NCI-H1930 (cell line): ENCODE measurements at places on chromosomes 12 and 14.

DNA sequence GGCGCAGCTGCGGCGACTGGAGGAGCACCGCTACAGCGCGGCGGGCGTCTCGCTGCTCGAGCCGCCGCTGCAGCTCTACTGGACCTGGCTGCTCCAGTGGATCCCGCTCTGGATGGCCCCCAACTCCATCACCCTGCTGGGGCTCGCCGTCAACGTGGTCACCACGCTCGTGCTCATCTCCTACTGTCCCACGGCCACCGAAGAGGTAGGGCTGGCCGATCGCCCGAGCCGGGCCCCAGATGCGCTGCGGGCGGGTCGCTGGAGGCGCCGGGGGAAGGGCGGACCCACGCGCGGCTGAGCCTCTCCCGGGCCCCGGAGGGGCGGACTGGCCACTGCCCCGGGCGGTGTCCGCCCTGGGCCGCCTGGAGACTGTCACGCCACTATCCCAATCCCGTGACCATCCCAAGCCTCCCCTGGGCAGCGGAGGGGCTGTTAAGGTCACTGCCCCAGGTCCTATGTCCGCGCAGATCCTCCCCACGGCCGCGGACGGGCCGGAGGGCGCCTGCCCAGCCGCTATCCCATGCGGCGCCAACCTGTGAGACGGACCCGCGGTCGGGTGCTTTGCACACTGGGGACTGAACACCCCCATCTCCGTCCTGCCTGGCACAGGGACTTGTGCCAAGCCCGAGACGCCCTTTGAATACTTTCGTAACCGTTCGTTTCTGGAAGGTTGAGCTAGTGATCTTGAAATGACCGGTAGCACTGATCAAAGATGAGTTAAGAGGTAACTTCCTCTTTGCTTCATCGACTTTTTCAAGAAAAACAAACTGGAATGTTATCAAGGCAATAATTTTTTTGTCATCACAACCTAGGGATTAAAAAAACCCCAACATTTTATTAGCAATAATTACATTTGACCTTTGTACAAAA is 725 bp downstream of the CHPT1 start:
- peak; percentile 20 for DNase-seq

- no peak for DNase-seq
These were observed 62.3 kb downstream of the R3HDM2 start for GRCh38 chr12:57368349-57369095.

- DNase-seq: no peak
These were observed 65.8 kb downstream of the PPP2R5C start for GRCh38 chr14:101827286-101827685.

DNA sequence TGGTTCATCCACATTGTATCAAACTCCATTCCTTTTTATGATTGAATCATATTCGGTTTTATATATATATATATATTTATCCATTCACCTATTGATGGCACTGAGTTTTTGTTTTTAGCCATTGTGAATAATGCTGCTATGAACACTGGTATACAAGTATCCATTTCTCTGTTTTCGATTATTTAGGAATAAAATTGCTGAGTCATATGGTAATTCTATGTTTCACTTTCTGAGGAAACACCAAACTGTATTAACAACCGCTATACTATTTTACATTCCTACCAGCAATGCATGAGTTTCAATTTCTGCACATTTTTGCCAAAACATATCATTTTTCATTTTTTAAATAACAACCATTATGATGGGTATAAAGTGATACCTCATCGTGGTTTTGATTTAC is 104.7 kb downstream of the C12orf42 start:
- no peak for DNase-seq

DNA sequence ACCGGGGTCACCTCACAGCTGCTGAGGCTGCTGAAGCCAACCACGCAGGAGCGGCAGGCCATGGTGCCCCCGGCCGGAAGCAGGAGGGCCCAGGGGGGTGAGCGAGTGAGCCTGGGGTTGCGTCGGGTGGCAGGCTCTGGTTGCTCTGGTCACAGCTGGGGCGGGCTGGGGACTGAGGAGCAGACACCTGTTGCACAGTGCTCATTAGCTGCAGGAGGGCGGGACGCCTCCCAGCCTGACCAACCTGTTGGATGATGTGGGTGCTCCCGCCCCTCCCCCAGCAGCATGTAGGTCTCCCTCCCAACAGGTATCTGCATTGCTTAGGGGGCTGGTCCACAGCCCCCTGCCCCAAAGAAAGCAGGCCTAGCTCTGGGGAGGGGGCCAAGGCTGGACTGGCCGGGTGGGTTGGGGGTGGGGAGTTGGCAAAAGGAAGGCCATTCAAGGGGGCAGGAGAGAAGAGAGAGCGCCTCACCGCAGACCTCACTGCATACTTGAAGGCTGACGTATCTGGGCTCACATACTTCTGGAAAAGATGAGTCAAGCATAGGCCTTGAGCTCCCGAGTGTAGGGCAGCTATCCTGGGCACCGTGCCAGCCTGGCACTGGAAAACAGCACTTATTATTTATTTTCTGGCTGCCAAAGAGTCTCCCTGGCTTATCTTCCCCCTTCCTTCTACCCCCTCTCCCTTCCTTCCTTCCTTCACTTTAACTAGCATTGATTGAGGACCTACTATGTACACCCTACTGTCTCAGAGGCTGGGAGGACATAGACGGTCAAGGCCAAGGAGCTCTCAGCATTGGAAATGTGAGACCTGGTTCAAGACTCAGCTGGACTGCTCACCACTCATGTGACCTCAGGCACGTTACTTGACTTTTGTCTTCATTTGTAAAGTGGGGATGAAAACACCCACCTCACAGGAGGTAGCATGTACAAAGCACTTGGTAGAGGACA is at the start of gene KRT80:
Gene KRT80, minus strand, starts transcription at position 174 of the 951 bp plus-strand sequence. Its CDS starts 112 bp downstream, at position 62.
- DNase-seq: no peak

DNA sequence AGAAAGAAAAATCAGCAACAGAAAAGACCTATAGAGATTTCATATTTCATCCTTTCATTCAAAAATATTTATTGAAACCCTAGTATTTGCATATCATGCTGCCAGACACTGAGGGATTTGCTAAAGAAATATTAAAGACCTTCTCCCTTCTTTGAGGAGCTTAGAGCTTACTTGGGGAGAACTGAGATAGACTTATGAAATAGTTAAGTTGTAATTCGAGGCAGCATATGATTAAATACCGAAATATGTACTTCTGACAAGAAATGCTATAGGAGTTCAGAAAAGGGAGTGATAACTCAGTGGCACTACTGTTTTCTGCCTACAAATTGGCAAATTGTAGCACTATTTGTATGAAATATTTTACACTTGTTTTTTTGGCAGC is 59.1 kb downstream of the PLXNC1 start:
- no peak for DNase-seq

GRCh38 chr14:68604361-68604730 is 188.5 kb downstream of the ZFP36L1 start:
- DNase-seq: no peak

- no peak for DNase-seq
These were observed 84.6 kb downstream of the ESR2 start for GRCh38 chr14:64209444-64210131.

- DNase-seq: no peak
These were observed 94.0 kb downstream of the TMX1 start for GRCh38 chr14:51333901-51334521.

DNA sequence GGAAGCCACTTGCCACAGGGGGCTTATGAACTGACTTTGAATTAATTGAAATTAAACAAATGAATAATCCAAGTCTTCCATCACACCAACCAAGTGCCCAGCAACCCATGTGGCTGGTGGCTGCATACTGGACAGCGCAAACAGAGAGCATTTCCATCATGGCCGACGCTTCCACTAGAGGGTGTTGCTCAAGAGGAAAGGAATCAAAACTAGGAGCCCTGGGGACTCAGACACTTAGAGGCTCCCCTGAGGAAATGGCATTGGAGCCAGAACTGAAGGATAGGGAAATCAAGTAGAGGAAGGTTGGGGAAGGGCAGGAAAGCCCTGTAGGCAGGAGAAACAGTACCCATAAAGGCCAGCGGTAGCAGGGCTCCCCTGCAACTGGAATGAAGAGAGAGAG is 50.6 kb upstream of the NUAK1 start:
- DNase-seq: no peak

GRCh38 chr14:50350975-50351374 is 38.9 kb downstream of the DMAC2L start:
- DNase-seq: no peak

- DNase-seq: no peak
These were observed 2.1 kb upstream of the SERPINA1 start for GRCh38 chr14:94390372-94391086.

DNA sequence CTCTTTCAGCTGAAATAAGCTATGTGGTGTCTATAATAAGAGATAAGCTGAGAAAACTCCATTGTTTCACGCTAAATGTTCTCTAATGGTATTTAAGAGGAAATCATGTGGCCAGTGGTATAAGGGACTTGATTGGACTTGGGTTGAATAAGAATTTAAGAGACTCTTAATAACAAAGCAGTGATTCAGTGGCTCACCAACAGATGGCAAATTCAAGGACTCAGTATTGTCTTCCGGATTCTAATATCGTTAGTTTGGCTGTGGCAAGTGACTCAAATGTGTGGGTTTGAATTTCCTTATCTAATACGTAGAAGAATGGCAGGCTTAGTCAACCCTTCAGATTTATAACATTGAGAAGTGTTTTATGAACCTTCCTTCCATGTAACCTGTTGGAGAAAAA is 49.1 kb upstream of the KCNH3 start:
- no peak for DNase-seq

DNA sequence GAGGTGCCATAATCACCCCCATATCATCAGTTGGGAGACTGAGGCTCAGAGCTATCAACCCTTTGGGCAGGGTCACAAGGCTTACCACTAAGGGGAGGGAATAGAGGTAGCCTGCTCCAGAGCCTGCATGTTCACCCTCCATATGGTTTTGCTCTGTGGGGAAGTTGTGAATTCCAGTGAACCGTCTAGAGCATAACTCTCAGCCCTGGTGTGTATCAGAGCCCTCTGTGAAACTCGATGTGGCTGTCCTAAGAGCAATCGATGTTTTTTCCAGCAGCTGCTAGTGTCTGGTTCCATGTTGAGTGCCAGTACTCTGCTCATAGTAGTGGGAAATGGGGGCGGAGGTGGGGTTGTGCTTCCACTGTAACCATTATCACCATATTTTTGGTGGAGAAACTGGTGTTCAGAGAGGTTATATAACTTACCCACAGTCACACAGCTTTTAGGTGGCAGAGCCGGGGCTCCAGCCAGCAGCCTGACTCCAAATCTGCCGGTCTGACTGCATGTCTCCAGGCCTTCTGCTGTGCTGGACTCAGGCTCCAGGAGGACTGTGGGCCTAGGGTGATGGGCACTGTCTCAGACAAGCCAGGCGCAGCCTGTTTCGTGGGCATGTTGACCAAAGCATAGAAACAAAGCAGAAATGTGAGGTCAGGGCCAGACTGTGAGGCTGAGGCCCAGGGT is 104.2 kb downstream of the ADCK1 start:
- DNase-seq: no peak

DNA sequence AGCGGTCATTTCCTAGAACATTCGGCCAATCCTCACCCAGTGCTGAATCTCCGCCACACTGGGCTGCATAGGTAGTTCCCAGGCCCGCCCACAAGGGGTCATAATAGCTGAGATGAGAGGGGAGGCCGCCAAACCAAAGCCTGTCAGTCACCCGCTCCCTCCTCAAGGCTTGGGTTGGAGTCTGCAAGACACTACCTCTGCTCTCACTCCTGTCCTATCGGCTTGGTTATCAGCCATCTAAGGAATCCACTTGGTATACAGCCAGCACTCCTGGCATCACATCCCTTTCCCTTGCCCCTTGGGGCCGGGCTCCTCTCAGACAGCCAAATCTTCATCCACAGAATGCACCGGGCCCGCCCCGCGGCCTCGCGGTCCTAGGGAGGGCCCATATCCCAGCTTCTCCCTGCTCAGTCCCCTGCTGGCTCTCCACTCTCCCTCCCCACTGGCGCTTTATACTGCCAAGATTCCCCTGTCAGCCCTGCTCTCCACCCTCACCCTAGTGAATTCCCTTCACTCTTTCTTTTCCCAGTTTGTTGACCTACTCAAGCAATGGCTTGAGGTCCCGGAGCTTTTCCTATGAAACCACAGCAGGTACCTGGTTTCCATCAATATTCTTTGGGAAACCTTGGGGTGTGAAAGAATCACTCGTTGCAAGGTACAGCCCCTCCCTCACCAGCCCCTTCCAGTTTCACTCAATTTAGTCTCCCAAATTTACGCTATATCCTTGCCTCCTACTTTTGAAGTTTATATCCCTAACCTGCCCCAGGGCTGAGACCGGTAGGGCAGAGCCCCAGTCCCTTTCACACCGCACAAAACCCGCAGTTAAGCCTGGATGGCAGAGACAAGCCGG is 1.4 kb downstream of the IFFO1 start:
- peak; percentile 34 for DNase-seq

DNA sequence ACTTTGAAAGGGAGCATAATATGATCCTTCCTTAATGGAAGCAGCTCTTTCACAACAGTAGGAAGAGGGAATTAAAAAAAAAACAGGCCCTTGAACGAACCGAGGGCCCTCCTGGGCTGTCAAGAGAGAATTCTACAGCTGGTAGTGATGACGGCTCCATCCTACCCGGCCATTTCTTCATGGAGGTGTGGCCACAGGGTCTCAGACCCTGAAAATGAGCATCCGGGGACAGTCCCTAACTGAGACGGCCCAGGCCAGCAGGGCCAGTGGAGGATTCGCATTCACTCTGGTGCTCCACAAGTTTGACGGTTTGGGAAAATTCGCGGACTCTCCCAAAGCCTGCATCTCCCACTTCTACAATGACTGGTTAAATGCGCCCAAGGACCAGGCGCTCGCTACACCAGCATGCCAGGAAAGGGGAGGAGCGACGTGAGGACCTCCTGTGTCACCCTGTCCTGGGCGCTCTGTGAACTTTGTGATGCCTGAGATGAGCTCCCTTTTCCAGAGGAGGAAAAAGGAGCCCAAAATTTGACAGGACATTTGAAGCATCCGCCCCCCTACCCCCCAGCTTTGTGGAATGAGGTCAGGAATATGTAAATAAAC is 66.8 kb downstream of the BCL11B start:
- no peak for DNase-seq

- no peak for DNase-seq
These were observed 8.3 kb upstream of the GPR162 start for GRCh38 chr12:6813363-6813762.

DNA sequence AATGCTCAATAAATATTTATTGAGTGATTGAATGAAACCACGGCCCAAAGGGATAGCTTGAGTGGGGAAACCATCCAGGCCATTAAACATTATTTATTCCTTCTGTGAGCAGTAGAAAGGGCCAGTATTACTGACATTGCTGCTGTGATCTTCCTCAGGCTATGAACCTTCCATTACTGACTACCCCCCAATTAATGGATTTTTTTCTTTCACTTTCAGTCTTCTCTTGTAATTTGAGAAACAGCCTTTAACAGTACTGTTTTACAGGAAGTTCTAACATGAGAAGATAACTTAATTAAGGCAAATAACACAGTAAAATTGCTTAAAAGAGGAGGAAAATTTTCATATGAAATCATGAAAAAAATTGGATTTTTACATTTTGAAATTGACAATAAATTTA is 629.5 kb downstream of the TRHDE start:
- DNase-seq: peak; percentile 38

DNA sequence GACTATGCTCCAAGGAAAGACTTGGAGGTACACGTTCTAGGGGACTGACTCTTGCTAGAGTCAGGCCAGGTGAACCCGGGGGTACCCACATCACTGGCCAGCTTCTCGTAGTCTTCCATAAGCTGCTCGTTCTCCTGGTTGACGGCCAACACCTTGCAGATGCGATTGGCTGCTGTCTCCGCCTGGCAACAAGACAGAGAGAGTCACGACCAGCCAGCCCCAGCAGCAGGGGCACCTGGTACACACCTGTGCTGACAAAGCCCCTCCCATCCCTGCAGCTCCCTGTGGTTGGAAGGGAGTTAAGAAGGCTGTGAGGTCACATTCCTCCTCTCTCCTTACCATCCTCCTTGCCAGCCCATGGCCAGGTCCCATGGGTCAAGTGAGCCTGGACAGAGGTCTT is 85.5 kb downstream of the ACTN1 start:
- no peak for DNase-seq

GRCh38 chr12:100576331-100577036 is 3.0 kb downstream of the GAS2L3 start:
- DNase-seq: no peak
